Activated naive CD4-positive, alpha-beta T cell treated with anti-CD3 and anti-CD28 coated beads for 36 hours (primary cell): ENCODE measurements at places on chromosomes 2 and 18.

- H3K27ac ChIP-seq = no peak overlapping the region
- DNase-seq = no peak
- H3K36me3 ChIP-seq = no peaks in the 10 kb centered on the region
Observed at GRCh38 chr18:59657012-59657411, 40.2 kb downstream of the CCBE1 start.

DNA sequence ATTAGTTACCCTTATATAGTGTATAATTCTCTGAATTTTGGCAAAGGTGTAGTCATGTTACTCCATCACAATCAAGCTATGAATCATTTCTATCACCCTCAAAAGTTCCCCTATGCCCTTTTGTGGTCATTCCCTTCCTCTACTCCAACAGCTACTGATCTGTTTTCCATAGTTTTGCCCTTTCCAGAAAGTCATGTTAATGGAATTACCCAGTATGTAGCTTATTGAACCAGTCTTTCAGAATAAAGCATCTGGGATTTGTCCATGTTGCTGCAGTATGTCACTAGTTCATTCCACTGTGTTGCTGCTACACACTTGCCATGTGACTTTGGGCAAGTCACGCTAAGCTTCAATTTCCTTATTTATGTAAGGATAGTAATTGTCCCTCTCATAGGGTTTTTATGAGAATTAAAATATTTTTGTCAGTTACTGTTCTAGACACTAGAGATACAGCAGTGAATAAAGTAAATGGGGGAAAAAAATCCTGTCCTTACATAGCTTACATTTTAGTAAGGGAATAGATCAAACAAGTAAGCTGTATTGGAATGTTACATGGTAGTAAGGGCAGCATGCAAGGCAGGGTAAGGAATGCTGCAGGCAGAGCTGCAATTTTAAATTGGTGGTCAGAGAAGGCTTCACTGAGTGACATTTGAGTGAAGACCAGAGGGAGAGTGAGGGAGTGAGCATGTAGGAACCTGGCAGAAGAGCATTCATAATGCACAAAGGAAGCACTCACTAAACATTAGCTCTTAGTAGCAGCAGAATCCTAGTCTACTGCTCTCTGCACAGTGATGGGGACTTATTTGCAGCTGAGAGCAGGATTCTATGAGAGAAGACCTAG lies 80.3 kb upstream of the TSPYL6 start:
- no peaks in the 10 kb centered on the region for H3K36me3 ChIP-seq
- H3K27me3 ChIP-seq = peaks cover 4% of the 10 kb centered on the region
- DNase-seq = no peak
- H3K4me3 ChIP-seq = no peak overlapping the region
- H3K27ac ChIP-seq = no peak overlapping the region

GRCh38 chr18:74994502-74995418 lies 214.2 kb downstream of the PTGR3 start:
- no peaks in the 10 kb centered on the region for H3K27me3 ChIP-seq
- H3K4me1 ChIP-seq = peaks cover 41% of the 10 kb centered on the region
- DNase-seq = peak; percentile 34
- peak overlapping the region; percentile 30 for H3K4me3 ChIP-seq
- H3K27ac ChIP-seq = peak overlapping the region; percentile 50
- H3K36me3 ChIP-seq = peaks cover 16% of the 10 kb centered on the region

DNA sequence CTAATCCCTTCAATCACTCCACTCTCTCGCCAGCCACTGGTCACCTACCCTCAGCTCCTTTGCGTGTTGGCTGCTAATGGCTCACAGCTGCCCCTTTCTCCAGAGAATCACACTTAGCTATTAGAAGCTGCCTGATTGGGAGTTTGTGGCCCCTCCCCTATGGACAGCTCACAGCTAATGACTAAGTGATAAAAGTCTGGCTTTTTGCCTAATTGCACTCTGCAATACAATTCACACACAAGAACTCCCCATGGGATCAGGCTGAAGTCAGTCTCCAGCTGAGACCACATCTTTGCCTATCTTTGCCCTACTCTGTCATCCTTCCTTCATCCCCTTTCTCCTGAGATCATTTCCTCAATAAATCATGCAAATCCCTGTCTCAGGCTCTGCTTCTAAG lies 701.9 kb upstream of the RAB6C start:
- no peaks in the 10 kb centered on the region for H3K36me3 ChIP-seq
- H3K4me1 ChIP-seq = no peaks in the 10 kb centered on the region
- no peak for DNase-seq

- peaks cover 7% of the 10 kb centered on the region for H3K27me3 ChIP-seq
- H3K36me3 ChIP-seq = peaks cover 39% of the 10 kb centered on the region
- peak overlapping the region; percentile 93 for H3K4me3 ChIP-seq
- H3K4me1 ChIP-seq = peaks cover 17% of the 10 kb centered on the region
- no peak overlapping the region for H3K27ac ChIP-seq
Observed at GRCh38 chr2:233855345-233855744, 1.0 kb upstream of the HJURP start.

- no peak overlapping the region for H3K4me3 ChIP-seq
- H3K27me3 ChIP-seq = peaks cover 2% of the 10 kb centered on the region
- H3K36me3 ChIP-seq = no peaks in the 10 kb centered on the region
- no peak overlapping the region for H3K27ac ChIP-seq
Observed at GRCh38 chr2:235613649-235614048, 119.8 kb downstream of the AGAP1 start.

GRCh38 chr18:78722386-78722785 lies 257.2 kb upstream of the SALL3 start:
- H3K27me3 ChIP-seq = peaks cover 23% of the 10 kb centered on the region
- H3K4me3 ChIP-seq = no peak overlapping the region
- H3K36me3 ChIP-seq = no peaks in the 10 kb centered on the region
- H3K4me1 ChIP-seq = no peaks in the 10 kb centered on the region
- no peak for DNase-seq

DNA sequence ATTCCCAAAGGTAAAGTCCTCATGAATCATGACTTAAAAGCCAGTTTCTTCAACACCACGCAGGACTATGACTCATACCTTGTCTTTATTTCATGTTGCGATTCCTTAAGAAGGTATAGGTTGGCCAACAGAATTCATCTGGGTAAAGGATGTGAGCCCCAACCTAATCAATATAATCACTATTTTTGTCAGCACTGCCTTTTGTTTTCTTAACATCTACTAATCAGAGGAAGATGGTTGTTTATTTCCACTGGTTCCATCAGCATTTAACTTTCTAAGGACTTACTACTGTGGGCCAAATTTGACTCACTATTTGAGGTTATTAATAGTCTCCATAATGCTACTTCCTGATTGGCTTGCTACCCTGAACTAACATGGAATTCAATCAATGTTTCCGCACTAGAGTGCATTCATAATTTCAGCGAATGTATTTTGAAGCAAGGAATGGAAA lies 78.6 kb downstream of the SCG2 start:
- H3K27ac ChIP-seq = no peak overlapping the region
- no peaks in the 10 kb centered on the region for H3K27me3 ChIP-seq
- no peak overlapping the region for H3K4me3 ChIP-seq
- DNase-seq = no peak
- no peaks in the 10 kb centered on the region for H3K36me3 ChIP-seq
- H3K4me1 ChIP-seq = no peaks in the 10 kb centered on the region

GRCh38 chr2:29920130-29920577 lies 1.2 kb downstream of the ALK start:
- no peak overlapping the region for H3K27ac ChIP-seq
- H3K4me1 ChIP-seq = peaks cover 13% of the 10 kb centered on the region
- DNase-seq = peak; percentile 65
- no peak overlapping the region for H3K4me3 ChIP-seq
- no peaks in the 10 kb centered on the region for H3K36me3 ChIP-seq

- H3K4me3 ChIP-seq = no peak overlapping the region
- no peaks in the 10 kb centered on the region for H3K4me1 ChIP-seq
- H3K36me3 ChIP-seq = no peaks in the 10 kb centered on the region
- H3K27ac ChIP-seq = no peak overlapping the region
- peaks cover 3% of the 10 kb centered on the region for H3K27me3 ChIP-seq
Observed at GRCh38 chr2:216671791-216672343, 23.5 kb downstream of the IGFBP5 start.
